ENCODE measurements at places on chromosomes 5 and 9.

- DNase-seq, result no peak
Observed at GRCh38 chr5:18023275-18023674, 389.0 kb downstream of the TAF11L14 start.

DNA sequence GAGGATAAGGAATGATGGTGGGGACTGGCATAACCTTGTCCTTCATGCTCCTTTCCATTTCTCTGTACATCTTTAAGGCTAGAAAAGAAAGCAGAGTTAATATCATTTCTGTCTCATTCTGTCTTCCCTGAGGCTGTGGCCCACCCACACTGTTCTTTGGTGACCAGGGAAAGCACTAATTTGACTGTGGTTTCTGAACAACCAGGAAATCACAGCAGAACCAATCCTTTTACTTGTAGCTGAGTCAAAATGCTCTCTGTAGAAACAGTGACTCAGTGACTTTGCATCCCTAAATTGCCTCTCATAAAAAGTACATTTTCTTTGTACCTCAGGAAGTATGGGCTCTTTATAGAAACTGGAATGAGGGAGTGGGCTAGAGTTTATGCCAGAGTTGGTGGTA lies 28.1 kb downstream of the IL33 start:
- no peak for DNase-seq

- no peak for DNase-seq
Observed at GRCh38 chr5:132281856-132282614, 12.2 kb upstream of the SLC22A4 start.

DNA sequence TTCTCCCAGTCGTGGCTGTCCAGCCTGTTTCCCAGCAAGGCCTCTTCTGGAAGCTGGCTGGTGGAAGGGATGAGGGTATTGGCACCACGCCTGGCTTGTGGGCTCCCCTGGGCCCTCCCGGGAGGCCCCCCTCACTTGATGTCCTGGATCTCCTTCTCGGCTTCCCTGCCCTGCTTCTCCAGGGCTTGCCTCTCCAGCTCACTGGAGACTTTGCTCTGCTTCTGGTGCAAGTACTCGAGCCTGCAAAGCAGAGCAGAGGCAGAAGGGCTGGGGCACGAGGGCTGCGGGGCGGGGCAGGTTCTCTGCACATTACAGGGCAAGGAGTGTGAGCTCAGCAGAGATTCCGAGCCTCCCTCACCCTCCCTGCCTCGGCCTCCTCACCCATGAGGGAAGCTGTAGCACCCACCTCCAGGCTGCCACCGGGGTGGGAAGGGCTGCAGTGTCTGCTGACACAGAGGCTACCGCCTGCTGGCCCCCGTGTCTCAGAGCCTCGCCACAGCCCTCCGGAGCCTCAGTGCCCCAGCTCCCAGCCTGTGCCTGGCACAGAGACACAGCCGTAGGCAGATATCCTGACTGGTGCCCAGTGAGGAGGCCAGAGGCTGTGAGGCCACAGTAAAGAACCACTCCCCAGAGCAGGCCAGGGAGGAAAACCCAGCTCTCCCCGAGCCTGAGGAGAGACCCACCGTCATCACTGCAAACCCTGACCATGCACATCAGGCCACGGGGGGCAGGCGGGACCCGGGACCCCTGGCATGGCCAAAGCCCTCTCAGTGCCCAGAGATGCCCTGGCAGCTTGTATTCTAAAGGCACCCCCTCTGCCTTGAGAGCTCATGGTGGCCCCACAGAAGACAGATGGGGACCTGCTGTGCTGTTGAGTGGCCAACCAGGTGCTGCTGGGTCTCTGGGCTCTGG lies 7.2 kb downstream of the SNAPC4 start:
- DNase-seq, result no peak

DNA sequence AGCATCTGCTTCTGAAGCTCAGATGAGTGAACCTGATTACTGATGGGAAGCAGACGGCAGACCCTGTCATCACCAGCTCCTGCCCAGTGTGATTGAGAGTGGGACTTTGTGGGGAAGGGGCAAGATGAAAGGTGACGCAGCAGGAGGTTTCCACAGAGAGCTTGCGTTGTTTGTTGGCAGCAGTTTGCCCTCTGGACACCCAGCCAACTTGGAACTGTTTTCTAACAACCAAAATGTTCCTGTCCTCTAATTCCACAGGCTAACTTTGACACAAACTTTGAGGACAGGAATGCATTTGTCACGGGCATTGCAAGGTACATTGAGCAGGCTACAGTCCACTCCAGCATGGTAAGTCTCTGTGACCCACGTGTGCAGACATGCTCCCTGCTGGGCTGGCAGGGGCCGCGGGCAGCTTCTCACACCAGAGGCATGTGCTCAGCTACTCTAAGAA lies 20.9 kb downstream of the CYFIP2 start:
- no peak for DNase-seq

GRCh38 chr5:149166591-149167100 lies 25.4 kb downstream of the ABLIM3 start:
- DNase-seq, result no peak

- DNase-seq, result no peak
Observed at GRCh38 chr9:99052815-99053715, 51.8 kb upstream of the TGFBR1 start.

DNA sequence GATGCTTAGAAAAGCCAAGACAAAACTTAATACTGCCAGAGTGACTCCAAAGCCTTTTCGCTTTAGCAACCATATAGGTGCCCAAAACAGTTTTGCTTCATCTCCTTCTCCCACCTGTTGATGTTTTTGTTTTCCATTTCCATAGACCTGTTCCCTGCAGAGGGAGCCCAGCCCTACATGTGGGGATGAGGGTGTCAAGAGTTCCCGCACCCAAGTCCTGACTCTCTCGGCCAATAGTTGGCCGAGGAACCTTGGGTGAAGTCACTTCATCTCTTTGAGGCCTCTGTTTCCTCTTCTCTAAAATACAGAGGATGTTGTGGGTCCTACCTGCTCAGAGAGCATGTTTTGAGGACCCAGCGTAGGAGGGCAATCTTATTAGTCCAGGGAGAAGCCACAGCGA lies 38.5 kb upstream of the LCP2 start:
- DNase-seq, result no peak

DNA sequence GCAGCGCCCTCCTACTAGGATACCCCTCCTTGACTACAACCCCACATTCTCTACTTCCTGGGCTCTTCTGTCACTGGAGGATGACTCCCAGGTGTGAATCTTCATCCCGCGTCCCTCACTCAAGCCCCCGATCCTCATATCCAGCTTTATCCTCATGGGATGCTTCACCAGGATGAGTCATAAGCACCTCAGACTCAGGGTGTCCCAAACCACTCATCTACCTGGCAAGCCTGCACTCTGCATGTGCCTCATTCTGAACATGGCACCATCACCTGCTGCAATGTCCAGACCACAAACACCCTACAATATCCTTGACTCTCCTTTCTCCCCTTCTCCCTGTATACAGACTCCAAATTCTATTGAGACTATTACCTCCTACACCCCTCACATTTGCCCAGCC lies 1.5 kb upstream of the TGFBI start:
- no peak for DNase-seq

- no peak for DNase-seq
Observed at GRCh38 chr9:108606401-108606800, 249.4 kb downstream of the ACTL7B start.

GRCh38 chr5:157446412-157446935 lies 13.5 kb upstream of the NIPAL4 start:
- DNase-seq, result no peak

GRCh38 chr5:121746763-121747162 lies 104.9 kb upstream of the FTMT start:
- DNase-seq, result no peak

DNA sequence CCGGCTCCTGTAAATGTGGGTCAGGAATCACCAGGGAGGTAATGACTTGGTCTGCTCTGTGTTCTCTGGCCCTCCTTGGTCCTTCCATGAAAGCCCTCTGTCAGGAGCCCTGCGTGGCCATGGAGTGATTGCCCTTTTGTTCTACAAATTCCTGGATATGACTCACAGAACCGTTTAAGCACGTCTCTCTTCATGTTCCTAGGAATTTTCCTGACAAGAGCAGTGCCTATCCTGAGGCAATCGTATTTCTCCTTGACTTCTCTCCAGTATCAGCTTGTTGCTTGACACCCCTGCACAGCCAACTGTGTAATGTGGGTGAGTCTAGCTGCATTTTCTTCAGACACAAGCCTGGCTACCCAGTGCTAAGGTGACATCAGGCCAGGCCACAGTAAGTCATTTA lies 274.3 kb upstream of the ZNF462 start:
- DNase-seq, result no peak

DNA sequence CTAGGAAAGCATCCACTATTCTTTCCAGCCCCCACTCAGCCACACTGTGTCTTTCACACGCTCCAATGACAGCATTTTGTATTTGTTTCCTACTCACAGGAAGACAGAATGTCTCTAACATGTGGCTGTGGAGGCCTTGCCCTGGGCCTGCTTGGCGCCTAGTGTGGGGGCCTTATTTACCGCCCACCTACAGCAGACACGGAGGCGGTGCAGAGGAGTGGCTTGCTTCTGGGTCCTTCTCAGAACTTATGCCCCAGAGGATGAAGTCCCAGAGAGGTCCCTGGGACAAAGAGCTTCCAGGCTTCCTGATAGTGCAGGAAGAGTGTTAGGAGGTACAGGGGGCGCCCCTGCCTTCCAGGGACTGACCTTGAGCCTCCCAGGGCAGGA lies 8.5 kb upstream of the MRNIP start:
- DNase-seq, result no peak

Data from glomerular endothelial cell (primary cell).